T-helper 2 cell (primary cell): ENCODE measurements at places on chromosomes 5 and 9.

- no peak for DNase-seq
Observed at GRCh38 chr9:98607152-98607551, 101.6 kb downstream of the GABBR2 start.

GRCh38 chr5:1105350-1106265 is 6.3 kb downstream of the SLC12A7 start:
- DNase-seq, result no peak

- DNase-seq, result no peak
Observed at GRCh38 chr5:140258016-140258415, 44.9 kb downstream of the PFDN1 start.

DNA sequence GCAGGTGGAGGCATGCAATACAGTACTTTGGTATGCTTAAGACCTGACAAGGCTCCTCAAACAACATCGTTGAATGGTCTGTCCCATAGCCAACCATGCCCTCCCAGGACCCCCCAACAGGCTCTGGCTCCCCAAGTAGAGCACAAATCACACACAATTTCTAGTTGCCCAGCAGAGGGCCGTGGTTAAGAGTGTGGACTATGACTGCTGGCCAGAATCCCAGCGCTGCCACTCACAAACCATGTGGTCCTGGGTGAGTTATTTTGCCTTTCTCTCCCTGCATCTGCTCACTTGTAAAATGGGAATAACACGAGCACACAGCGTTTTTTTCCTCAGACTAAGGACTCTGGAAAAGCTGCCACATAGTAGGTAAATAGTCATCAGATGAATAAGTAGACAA is 6.5 kb downstream of the CKMT2 start:
- DNase-seq, result no peak

DNA sequence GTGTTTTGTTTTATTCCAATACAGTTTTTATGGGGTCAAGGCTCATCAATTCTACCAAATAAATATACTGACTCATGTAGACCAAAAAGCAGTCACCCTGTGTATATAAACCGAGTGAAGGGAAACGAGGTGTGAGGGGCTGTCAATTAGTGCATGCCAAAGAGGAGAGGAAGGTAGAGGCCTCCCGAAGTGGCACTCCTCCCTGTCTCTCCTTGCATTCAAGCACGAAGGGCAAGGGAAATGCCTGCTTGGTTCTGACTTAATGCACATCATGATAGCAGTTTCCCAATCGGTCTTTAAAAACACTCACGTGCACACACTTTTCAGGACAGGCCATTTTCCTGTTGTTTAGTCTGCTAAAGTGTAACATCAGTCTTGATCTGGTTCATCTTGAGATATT is 125.6 kb upstream of the SLCO6A1 start:
- no peak for DNase-seq

- no peak for DNase-seq
Observed at GRCh38 chr5:125302577-125302976, 556.1 kb upstream of the ZNF608 start.

- DNase-seq, result no peak
Observed at GRCh38 chr9:16121601-16122286, 568.9 kb downstream of the CCDC171 start.

- DNase-seq, result no peak
Observed at GRCh38 chr5:36066540-36067210, at the start of gene UGT3A2. Gene UGT3A2, minus strand, starts transcription at chr5:36066882. Its CDS starts 93 bp downstream, at chr5:36066789.

DNA sequence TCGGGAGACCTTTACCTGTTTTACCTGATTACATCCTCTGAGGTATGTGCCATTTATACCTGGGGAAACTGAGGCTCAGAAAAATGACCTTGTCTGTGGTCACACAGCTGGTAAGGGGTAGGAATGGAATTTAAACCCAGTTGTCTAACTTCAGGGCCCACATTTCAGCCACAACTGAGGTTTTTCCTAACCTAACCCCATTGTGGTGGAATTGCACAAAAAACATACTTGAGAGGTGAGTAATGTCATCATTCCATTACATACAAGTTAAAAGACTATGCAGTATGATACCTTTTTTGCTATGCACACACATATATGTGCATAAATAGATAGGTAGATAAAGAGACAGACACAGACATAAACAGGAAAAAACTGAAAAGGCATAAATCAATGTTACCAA is 14.1 kb downstream of the FGF1 start:
- DNase-seq, result no peak

- DNase-seq, result no peak
Observed at GRCh38 chr9:129241725-129242124, 63.7 kb upstream of the IER5L start.

GRCh38 chr5:141313711-141314110 is 6.9 kb downstream of the TAF7 start:
- no peak for DNase-seq

GRCh38 chr5:37847978-37848425 is 8.2 kb upstream of the GDNF start:
- no peak for DNase-seq

DNA sequence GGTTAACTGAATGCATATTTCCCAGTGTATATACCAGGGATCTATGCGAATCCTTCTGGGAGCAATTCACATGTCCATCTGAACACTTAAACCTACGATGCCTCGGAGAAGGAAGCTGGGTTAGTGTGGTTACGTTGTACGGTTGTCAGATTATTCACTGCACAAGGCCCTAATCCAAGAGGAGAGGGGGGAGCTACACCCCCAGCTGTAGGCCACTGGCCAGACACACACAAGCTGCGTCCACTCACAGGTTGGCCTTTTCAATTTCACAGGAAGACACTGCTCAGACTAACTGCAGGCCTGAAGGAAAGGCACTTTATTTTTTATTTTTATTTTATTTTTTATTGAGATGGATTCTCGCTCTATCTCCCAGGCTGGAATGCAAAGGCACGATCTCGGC is 184.5 kb upstream of the GNA14 start:
- no peak for DNase-seq

GRCh38 chr5:104178829-104179456 is 616.4 kb upstream of the NUDT12 start:
- DNase-seq, result no peak

DNA sequence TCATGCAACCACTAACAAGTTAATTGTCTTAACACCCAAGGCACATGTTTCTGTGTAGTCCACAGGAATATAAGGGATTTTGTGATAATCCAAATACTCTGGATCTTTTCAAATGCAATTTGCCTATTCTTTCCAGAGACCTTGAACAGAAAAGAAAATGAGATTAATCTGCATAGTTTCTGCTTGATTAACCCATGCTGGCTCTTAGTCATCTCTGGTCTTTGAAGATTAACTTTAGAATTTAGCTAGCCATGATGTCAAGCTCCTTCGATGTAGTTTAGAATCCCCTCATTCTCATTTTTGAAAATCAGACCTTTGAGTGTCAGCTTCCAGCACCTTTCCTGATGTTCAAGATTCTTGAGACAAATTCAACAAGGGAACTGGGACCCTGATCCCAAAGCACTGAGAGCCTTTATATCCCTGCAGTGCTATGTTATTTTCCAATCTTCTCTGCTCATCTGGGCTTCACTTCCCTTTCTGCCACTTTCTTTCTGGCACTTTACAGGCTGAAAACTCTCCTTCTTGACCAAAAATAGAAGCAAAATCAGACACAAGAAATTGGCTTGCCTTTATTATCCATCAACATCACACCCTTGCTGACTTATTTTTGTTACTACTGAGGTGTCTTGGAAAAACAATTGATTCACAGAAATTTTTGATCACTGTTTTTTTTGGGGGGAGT is 155.5 kb downstream of the PALM2AKAP2 start:
- DNase-seq, result no peak

DNA sequence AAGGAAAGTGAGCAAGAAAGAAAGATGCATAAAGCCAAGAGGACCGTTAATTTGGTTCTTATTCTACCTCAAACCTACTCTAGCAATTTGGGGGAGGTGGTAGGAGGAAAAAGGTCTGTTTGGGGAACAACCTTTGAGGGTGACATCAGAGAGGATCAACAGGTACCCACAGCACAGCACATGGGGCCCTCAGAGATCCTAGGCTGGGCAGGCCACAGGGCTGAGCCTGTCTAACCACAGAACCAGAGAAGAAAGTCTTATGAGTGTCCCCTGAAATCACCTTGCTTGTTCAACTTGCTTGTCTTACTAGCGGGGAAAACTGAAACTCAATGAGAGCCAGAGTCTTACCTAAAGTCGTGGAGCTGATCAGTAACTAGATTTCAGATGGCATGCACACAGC is 385.2 kb downstream of the SPOCK1 start:
- no peak for DNase-seq

DNA sequence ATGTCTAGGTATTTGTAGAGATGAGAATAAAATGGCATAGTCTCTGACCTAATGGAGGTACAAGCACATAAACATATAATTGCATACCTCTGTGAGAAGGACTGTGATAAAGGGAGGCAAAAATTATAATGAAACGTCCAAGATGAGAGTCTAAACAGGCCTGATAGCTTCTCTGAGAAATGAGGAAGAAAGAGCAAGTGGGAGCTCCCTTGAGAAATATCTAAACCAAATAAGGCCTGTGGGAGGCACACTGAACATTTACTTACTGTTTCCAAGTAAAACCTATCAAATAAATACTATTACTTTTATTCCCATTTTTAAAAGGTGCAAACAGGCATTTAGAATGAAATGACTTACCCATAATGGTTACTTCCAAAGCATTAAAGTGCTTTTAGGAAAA is 125.6 kb upstream of the PAPPA start:
- no peak for DNase-seq

- no peak for DNase-seq
Observed at GRCh38 chr9:962023-962422, 14.4 kb upstream of the DMRT3 start.

- no peak for DNase-seq
Observed at GRCh38 chr5:61916621-61917620, 389.1 kb upstream of the KIF2A start.

GRCh38 chr5:139833525-139833924 is 37.9 kb downstream of the PSD2 start:
- DNase-seq, result no peak

GRCh38 chr5:68683632-68684036 is 410.2 kb upstream of the SLC30A5 start:
- DNase-seq, result no peak

GRCh38 chr5:17020678-17021601 is 84.9 kb upstream of the MYO10 start:
- DNase-seq, result no peak

- no peak for DNase-seq
Observed at GRCh38 chr9:137007108-137007815, 10.9 kb upstream of the CLIC3 start.

- no peak for DNase-seq
Observed at GRCh38 chr5:134053314-134053839, 48.6 kb upstream of the VDAC1 start.

DNA sequence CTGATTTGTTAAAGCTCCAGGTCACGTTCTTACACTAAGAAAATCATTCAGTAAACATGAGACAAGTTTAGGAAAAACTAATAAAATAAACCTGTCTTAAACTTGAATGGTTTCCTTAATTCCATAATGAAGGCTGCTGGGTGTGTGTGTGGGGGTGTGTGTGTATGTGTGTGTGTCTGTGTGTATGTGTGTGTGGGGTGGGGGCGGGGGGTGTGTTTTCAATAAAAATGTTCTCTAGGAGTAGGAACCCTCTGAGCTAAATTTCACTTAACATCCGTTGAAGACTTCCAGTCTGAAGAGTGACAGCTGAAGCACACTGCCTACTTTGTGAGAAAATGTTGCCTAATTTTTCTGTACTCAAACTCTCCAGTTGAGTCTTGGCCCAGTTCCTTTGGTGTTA is 54.5 kb downstream of the HSPA4 start:
- no peak for DNase-seq

GRCh38 chr9:38326122-38326521 is 66.4 kb upstream of the ALDH1B1 start:
- no peak for DNase-seq

DNA sequence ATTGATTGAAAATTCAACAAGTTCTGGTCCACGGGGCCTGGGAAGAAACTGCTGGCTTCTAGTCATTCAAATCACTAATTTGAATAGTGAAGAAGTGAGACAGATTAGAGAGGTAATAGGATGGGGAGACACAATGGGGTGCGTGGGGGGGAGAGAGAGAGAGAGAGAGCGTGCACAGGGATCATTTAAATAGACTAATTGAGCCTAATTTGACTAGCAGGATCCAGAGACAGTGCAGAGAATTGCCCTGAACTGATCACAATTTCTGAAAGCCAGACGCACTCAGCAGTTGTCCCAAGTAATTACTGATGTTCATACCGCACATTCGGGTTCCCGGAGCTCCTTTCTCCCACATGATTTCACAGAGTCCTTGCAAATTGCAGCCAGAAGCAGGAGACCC is 50.3 kb upstream of the C5orf58 start:
- no peak for DNase-seq

DNA sequence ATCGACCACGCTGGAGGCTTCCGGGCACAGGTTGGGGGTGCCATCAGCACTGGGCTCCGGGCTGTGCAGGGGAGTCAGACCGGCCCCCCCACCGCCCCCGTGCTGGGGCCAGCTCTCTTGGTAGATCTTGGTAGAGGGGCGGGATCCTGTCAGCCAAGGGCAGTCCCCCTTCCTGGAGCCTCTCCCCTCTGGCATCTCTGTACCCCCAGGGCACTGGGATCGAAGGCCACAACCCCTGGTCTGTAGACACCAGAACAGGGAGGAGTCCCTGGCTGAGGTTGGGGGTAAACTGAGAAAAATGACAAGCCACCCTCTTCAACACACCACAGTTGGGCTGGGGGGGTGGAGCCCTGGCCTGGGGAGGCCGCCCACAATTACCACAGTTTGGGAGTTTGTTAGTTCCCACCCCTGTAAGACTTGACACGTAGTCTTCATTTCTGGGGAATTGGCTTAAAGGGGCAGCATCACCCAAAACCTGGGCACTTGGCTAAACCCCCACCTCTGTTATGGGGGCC is 882 bp downstream of the CERCAM start:
- no peak for DNase-seq

DNA sequence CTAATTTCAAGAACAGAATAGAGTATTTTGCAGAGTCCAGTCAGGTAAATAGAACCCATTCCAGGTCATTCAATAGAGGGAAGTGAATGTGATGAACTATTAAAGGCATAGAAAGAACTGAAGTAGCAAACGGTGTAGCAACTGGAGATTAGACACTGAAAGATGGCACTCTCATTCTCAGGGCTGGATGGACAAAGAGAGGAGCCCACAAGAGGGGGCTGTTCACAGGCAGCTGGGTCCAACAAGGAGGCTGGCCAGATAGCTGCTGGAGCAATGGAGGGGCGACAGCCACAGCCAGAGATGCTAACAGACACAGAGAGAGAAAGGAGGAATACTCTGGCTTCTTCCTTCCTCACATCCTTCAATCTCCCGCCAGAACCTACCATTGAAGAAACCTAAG is 93.1 kb upstream of the SMARCA2 start:
- DNase-seq, result no peak

DNA sequence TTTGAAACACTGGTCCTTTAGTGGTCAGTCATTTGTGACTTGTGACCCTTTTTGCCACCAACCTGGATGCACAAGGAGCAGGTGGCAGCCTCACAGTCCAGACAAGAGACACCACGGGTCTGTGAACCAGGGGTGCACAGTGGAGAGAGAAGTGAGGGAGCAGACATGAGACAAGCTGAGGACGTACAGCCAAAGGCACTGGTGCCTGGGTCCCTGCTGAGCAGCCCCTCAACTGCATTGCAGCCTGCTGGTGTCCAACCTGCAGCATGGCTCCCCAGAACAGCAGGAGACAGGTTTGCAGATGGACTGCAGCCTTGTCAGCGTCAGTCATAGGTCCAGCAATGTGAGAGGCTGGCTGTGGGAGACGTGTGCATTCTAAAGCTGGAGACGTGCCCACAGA is 124.2 kb upstream of the FSTL4 start:
- DNase-seq, result no peak
